Activated naive CD8-positive, alpha-beta T cell treated with anti-CD3 and anti-CD28 coated beads for 36 hours (primary cell): ENCODE measurements at places on chromosomes 1 and 21. TPM values are rescaled to one million over a fixed set of nuclear protein-coding genes. Genes with fewer than 3 reads are reported as not detected.

Gene FCRL4
- total RNA-seq: not detected

DNA sequence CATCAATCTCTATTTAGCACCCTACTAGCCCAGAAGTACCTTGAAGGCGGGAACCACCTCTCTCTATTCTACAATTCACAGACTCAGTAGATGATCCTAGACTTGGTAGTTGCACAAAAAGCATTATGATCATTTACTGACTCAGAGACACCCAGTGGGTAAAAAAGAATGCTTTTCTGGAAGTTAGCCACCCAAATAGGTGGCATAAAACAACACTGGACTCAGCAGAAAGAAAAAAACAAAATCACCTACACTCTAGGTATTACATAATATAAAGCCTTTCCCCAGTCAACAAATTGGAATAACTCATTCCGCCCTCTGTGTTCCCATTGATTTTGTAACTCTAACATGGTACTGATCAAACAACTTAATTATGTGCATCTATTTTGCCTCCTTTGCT lies 126.3 kb downstream of the PTPN14 start:
- no peak overlapping the region for H3K4me3 ChIP-seq
- H3K27ac ChIP-seq: peak overlapping the region; percentile 35
- no peak for DNase-seq
- peaks cover 6% of the 10 kb centered on the region for H3K36me3 ChIP-seq
- peaks cover 24% of the 10 kb centered on the region for H3K4me1 ChIP-seq

Gene TCHHL1
- not detected for total RNA-seq

GRCh38 chr1:68301471-68302001 lies 69.2 kb upstream of the WLS start:
- H3K4me1 ChIP-seq: no peaks in the 10 kb centered on the region
- H3K36me3 ChIP-seq: no peaks in the 10 kb centered on the region
- H3K27ac ChIP-seq: no peak overlapping the region
- no peaks in the 10 kb centered on the region for H3K27me3 ChIP-seq
- no peak for DNase-seq
- H3K4me3 ChIP-seq: no peak overlapping the region

GRCh38 chr1:160086456-160086892 lies 5.1 kb downstream of the KCNJ9 start:
- DNase-seq: no peak
- peaks cover 15% of the 10 kb centered on the region for H3K36me3 ChIP-seq
- H3K27me3 ChIP-seq: peaks cover 18% of the 10 kb centered on the region
- no peak overlapping the region for H3K27ac ChIP-seq
- H3K4me3 ChIP-seq: no peak overlapping the region
- peaks cover 7% of the 10 kb centered on the region for H3K4me1 ChIP-seq

- peaks cover 15% of the 10 kb centered on the region for H3K4me1 ChIP-seq
- H3K4me3 ChIP-seq: no peak overlapping the region
- no peak overlapping the region for H3K27ac ChIP-seq
- no peaks in the 10 kb centered on the region for H3K36me3 ChIP-seq
Observed at GRCh38 chr1:24849672-24850295, 80.3 kb downstream of the RUNX3 start.

- H3K27ac ChIP-seq: no peak within 1 kb of the TSS
- DNase-seq: no peak
- peaks cover 4% of the 10 kb centered on the region for H3K36me3 ChIP-seq
- peaks cover 15% of the 10 kb centered on the region for H3K27me3 ChIP-seq
- H3K4me3 ChIP-seq: no peak within 1 kb of the TSS
Observed at GRCh38 chr1:203229471-203230135, at the start of gene CHIT1. TSS of gene CHIT1 (minus strand) at chr1:203229673. CDS start at chr1:203229636, 37 bp downstream.

Gene RNU1-1
- total RNA-seq: 961 TPM
